ENCODE measurements at places on chromosomes 6 and 20.

DNA sequence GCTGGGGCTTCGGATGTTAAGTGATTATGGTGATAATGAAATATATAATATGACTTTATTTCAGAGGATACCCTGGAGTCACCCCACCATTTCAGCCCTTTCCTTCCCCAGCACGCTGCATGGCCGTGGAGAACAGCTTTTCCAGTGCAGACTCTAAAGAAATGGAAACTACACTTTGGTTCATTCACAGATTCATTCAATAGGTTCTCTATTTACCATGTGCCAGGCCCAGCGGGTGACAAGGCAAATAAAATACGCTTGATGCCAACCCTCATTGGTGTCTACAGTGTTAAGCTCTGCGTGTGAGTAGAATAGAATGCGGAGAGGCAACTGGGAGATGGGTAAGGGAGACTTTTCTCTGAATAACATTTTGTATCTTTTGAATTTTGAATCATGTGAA is 89.7 kb downstream of the TCP11 start:
- DNase-seq: no peak

DNA sequence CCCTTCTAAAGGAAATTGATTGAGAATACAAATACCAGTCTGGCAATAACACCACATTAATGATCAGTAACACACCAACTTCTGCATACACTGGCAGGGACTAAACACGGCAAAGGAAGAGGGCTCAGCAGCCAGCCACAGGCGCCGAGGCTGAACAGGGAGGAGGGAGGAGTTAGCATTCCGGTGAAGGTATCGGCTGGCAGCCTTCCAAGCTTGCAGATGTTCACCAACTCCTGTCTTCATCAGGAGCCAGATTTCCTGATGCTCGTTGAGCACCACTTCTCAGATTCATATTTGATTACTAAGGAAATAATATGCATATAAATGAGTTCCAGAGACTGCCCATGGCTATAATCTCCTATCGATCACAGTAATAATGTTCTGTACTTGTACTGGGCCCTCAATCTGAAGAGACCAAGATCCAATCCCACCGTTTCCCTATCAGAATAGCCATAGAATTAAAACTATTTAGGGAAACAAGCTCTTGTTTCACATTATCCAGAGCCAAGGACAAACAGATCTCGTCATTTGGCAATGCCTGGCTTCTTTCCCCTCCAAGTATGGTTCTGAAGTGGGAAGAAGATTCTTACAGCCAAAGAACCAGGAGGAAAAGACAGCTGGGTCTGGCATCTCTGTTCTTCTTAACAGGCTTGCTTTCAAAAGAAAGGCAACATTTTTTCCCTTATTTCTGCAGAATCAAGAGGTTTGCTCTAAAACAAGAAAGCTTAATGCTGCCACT is 42.2 kb downstream of the GFOD1 start:
- DNase-seq: no peak

GRCh38 chr20:41469868-41470267 is 103.2 kb upstream of the EMILIN3 start:
- DNase-seq: no peak

GRCh38 chr6:151389618-151390275 is 1.6 kb downstream of the ZBTB2 start:
- DNase-seq: peak; percentile 12

DNA sequence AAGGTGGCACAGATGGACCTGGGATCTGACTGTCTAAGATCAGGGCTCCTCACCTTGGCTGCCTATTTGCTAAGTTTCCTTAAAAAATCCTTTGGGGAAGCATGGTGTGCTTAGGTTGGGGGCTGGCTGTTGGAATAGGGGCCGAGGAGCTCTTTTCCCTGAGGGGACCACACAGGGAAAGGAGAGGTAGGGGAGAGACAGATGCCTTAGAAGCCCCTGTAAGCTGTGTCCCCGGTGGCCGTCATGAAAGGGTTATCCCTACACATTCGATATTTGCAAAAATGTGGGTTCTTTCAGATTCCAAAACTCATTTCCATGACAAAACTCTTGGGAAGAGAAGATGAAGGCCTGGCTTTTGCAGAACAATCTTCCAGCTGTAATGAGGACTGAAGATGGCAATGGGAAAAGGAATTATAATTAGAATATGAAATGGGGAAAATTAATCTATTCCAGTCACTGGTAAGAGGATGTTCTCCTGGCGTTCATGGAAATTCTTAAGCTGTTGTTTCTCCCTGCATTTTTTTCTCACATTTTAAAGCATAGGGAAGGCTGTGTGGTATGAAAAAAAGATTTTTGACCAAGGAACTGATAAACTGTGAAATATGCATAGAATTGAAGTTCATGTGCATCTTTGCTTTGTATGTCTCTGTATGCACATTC is 53.8 kb downstream of the TOX2 start:
- DNase-seq: no peak

DNA sequence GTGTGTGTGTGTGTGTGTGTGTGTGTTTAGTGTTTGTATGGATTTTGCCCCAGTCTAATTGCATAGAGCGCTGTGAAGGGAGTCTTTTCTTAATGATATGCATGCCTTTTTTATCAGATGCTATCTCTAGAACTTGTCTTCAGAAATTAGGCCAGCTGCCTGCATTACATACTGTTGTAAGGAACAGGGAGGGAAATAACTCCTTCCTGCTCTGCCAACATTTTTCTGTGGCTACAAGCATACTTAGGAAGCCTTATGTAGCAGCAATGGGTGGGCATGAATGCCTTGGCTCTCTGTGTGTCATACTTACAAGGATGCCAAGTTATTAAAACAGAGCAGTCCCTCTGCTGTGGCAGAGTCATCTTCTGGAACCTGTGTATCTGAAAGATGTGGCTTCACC is 8.0 kb upstream of the COL21A1 start:
- DNase-seq: no peak

DNA sequence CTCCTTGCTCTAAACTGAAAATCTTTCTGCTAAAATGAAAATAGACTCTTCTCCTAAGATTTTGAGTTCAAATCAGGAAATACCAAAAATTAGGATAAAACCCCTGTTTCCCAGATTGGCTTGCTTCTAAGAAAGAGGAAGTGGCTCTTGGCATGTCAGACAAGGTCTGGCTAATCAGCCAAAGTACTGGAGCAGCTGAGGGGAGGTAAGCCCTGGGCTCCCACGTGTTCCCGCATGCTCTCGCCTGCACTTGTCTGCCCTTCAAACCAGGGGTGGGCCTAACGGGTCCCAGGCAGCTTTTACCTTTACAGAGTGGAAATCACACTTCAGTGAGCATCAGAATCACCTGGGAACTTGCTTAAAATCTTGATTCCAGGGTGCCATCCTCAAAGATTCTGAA is 43.2 kb upstream of the GABRR1 start:
- DNase-seq: no peak

- DNase-seq: no peak
Measured at GRCh38 chr6:67642582-67642981, 992.5 kb upstream of the ADGRB3 start.

- no peak for DNase-seq
Measured at GRCh38 chr6:78810146-78810545, 57.2 kb upstream of the IRAK1BP1 start.

- DNase-seq: no peak
Measured at GRCh38 chr20:32490942-32491763, 94.0 kb downstream of the NOL4L start.

All from effector memory CD4-positive, alpha-beta T cell (primary cell).